ENCODE measurements at places on chromosomes 7 and 10.

- peak; percentile 46 for DNase-seq
Measured at GRCh38 chr10:117537436-117537903, 5.1 kb upstream of the EMX2 start.

- DNase-seq: no peak
Measured at GRCh38 chr10:62657244-62657835, 147.2 kb upstream of the ADO start.

DNA sequence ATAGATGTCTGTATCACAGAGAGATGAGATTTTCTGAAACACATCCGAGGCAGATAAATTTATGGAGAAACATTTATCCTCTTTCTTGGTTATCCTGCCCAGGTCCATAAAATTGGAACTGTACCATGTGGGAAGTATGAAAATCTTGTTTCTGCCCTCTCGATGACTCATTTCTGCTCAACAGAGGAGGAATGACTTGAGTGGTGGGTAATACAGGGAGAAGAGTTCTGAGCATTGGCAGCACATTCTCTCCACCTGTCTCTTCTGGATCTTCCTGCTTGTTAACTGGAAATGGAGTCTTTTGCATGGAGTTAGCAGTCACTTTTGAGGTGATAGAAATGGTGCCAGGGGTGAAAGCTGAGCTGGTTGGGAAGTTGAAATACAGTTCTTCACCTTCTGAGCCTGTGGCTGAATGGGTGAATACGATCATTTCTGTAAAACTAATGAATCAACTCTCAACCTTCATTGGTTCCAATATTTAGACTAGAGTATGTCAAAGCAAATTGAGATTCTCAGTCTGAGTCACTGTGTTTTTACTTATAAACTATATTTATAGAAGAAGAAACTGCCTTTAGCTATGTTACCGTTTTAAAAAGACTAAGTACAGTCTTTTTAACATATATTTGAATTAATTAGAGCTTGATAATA is 945.5 kb downstream of the SORCS3 start:
- no peak for DNase-seq

DNA sequence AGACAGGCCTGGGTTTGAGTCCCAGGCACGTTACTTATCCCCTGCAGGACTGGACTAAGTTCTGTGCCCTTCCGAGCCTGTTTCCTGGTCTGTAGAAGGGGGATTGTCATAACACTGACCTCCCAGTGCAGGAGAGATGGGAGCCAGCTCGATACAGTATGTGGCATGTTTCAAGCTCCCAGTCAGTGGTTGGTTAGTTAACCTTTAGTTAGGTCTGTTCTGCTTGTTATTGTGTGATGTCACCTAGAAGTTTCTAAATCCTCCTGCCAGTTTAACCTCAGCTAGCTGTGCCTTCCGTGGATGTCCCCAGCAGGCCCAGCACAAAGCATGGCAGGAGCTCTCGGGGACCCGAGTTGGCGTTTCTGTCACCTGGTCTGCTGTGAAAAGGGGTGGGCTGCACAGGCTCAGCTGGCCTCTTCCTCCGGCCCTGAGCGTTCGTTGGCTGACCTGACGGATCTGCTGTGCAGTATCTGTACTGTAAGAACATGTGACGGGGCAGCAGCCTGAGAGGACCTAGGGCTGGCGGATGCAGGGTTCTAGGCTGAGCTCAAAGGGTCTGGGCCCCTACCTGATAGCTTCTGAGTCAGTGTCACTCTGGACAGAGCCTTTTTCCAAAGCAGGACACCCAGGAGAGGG is 53.0 kb downstream of the SPOCK2 start:
- no peak for DNase-seq

GRCh38 chr7:38310591-38311101 is 37.2 kb upstream of the TARP start:
- DNase-seq: no peak

DNA sequence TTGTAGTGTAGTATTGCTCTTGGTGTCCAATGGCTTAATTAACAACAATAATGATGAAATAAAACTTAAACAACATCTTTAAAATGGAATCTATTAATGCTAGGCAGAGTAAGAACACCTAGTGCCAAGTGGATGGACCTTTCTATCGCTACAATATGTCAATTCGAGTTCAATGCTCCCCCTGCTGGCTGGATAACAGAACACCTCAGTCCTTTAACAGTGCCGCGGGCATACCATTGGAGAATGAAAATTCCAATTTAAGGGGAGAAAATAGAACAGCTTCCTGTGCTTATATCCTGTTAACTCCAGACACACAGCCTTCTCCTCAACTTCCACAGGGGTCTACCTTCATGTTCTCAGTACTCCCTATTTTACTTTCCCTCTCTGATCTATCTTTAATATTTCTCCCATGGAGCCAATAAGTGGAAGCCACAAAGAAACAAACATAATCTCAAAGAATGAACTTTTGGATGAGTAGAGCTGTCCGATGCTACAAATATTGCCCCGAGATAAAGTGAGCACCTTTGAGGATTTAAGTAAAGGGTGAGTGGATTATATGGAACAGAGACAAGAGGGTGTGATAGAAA is 41.4 kb downstream of the COL1A2 start:
- peak; percentile 76 for DNase-seq

GRCh38 chr7:132160611-132161532 is 415.4 kb downstream of the PLXNA4 start:
- peak; percentile 73 for DNase-seq

GRCh38 chr7:650339-651031 is 76.0 kb upstream of the DNAAF5 start:
- no peak for DNase-seq

- DNase-seq: no peak
Measured at GRCh38 chr10:66838656-66839055, 87.2 kb upstream of the LRRTM3 start.

GRCh38 chr7:68121655-68122054 is 1125.0 kb downstream of the TYW1 start:
- DNase-seq: peak; percentile 6

- no peak for DNase-seq
Measured at GRCh38 chr7:36919738-36920137, 195.4 kb upstream of the AOAH start.

GRCh38 chr10:74752371-74753040 is 73.9 kb upstream of the KAT6B start:
- DNase-seq: no peak

DNA sequence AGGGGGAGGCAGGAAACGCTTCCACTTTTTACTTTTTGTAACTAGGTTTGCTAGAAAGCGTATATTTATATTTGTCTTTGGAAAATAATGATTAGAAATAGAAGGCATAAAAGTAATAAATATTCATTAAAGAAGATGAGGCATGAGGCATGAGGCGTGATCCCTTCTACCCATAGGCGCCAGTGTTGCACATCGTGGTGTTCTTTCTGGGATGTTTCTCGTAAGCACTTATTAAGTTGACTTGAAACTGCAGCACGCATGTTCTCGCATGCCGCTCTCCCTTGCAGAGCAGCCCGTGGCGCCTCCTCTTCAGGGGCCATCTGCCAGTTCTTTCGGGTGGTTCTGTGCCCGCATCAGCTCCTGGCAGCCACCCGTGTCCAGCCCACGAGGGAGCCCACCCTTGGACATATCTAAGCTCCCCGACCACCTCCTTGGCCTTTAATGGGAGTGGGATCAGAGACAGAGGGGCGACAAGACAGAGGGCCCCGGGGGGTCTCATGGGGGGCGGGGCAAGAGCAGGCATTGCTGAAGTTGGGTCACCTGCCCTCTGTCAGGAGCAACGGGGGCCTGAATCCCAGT is 28.5 kb upstream of the CSGALNACT2 start:
- no peak for DNase-seq

DNA sequence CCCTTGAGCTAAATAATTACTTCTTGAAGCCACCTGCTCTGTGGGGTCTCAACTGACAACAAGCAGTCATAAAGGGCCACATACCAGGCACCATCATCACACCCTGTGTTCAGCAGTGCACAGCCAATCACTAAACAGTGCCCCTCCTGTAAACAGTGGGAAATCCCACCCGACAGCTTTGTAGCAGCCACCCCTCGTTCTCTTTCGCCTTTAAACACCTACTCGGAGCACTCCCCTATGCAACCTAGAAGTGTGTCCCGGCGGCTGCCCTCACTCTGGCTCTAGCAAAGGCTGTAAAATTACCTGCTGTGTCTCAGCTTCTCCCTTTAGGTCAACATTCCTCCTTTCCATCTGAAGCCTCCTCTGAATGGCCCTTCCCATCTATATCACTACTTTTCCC is 111.9 kb downstream of the TCERG1L start:
- DNase-seq: no peak

- DNase-seq: no peak
Measured at GRCh38 chr7:114148779-114149178, 230.0 kb upstream of the PPP1R3A start.

DNA sequence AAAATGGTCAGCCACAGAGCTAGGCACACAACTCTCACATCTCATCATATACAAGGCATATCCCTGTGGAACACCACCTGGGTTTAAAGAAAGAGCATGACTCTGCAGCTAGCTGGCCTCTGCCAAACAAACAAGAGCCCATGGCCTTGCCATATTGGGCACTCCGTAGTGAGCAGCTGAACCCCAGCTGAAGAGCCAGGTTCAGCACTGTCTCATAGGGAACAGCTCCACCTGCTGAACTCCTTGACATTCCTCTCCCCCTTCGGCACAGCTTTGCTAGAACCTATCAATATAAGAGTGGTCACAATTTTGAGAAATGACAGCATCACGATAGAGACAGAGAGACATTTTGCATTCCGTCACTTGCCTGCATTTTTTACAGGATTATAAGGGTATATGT is 20.0 kb downstream of the SORCS1 start:
- no peak for DNase-seq

- no peak for DNase-seq
Measured at GRCh38 chr10:113430634-113431397, 122.0 kb upstream of the HABP2 start.

- DNase-seq: no peak
Measured at GRCh38 chr10:79249186-79250121, 97.8 kb upstream of the PPIF start.
